ENCODE measurements at places on chromosomes 6 and 20. TPM values are rescaled to one million over a fixed set of nuclear protein-coding genes. Genes with fewer than 3 reads are reported as not detected.

DNA sequence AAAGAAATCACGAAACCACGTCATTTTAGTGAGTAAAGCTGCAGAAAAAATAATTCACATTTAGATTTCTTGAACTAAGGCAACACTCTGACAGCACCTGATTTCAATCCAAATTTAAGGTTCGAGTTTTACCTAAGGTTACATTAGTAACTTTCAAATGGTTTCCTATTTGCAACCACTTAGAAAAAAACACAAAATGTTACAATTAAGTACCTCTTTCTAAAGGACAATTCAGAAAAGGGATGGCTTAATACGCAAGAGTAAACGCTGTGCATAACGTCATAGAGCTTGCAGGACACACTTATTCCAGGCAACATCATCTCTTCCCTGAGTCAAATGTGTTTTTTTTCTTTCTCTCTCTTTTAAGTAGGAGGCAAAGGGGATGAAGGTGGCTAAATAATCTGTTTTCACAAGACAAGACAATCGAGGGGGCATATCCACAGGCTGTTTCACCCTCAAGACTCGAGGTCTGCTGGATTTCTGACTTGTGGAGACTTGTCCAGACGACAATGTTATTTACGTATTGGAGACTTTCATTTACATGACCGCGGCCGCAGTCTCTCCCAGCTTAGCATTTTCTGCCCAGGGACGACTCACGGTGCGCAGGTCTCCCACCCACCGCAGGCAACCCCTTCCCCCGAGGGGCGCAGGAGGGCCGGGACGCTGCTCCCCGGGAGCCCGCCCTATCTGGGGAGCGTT, 86.0 kb downstream of the SESN1 start:
- DNase-seq, result peak; percentile 30
- H3K36me3 ChIP-seq, result peaks cover 5% of the 10 kb centered on the region
- peaks cover 33% of the 10 kb centered on the region for H3K4me1 ChIP-seq
- H3K4me3 ChIP-seq, result peak overlapping the region; percentile 84
- peak overlapping the region; percentile 99 for H3K27ac ChIP-seq
- H3K27me3 ChIP-seq, result no peaks in the 10 kb centered on the region

GRCh38 chr20:62476056-62476838, 452 bp upstream of the GATA5 start:
- no peak overlapping the region for H3K4me3 ChIP-seq
- H3K4me1 ChIP-seq, result no peaks in the 10 kb centered on the region
- peaks cover 2% of the 10 kb centered on the region for H3K27me3 ChIP-seq
- DNase-seq, result no peak
- H3K27ac ChIP-seq, result no peak overlapping the region

GRCh38 chr6:118812970-118813369, 81.0 kb upstream of the ASF1A start:
- no peaks in the 10 kb centered on the region for H3K27me3 ChIP-seq
- no peak overlapping the region for H3K27ac ChIP-seq
- H3K4me3 ChIP-seq, result no peak overlapping the region
- no peak for DNase-seq
- no peaks in the 10 kb centered on the region for H3K36me3 ChIP-seq
- H3K4me1 ChIP-seq, result peaks cover 34% of the 10 kb centered on the region

GRCh38 chr6:42846505-42846904, 32.9 kb upstream of the RPL7L1 start:
- H3K27me3 ChIP-seq, result no peaks in the 10 kb centered on the region

DNA sequence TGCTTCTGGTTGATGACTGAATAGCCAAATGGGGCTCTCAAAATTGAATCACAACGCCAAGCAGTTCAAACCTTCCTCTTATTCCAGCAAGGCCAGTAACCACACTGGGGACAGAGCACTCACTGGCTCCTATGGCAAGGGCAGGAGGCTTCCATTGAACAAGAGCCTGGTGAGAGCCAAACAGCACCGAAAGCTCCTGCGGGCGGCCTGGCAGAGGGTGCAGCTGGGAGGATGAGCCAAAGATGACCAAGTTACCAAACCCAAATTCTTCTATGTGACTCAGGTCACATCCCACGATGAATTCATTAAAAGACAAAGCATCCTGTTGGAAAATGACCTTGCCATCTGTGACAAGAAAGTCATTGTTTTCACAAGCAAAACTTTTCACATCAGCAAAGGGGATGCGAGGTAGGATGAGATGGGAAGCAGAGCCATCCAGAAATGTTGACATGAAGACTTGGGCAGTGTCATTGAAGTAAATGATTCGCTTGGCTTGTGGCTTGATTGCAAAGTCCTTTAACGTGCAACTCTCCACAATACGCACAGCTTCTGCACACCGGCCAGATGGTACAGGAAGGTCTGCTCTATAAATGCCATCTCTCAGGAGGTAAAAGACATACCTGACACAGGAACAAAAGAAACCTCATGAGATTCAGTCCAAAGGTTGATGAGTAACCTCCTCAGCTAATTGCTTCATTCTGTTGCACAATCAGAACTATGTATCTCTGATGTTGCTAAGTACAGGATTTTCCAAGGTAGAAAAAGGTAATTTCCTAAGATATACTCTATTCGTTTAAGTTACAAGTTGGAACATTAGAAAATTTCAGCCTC, 36.3 kb downstream of the ROS1 start:
- H3K4me1 ChIP-seq, result no peaks in the 10 kb centered on the region
- H3K4me3 ChIP-seq, result no peak overlapping the region
- H3K27ac ChIP-seq, result no peak overlapping the region

GRCh38 chr6:100022847-100023246, 28.8 kb upstream of the MCHR2 start:
- no peak overlapping the region for H3K27ac ChIP-seq
- no peaks in the 10 kb centered on the region for H3K27me3 ChIP-seq
- no peak overlapping the region for H3K4me3 ChIP-seq
- DNase-seq, result no peak

The BPIFB4 gene
- total RNA-seq, result not detected

The DOK5 gene
- not detected for total RNA-seq

Measured in naive thymus-derived CD4-positive, alpha-beta T cell (primary cell).